ENCODE measurements at places on chromosomes 3 and 15. TPM values are rescaled to one million over a fixed set of nuclear protein-coding genes. Genes with fewer than 3 reads are reported as not detected.
A peak's percentile ranks its signal among the peaks of the same experiment; 100 is the strongest.

RASA2 gene
- 34.4 TPM for total RNA-seq

GRCh38 chr3:140406655-140407054, 271.2 kb upstream of the TRIM42 start:
- no peaks in the 10 kb centered on the region for H3K4me1 ChIP-seq
- no peak overlapping the region for H3K27ac ChIP-seq
- H3K27me3 ChIP-seq: no peaks in the 10 kb centered on the region
- no peak overlapping the region for H3K4me3 ChIP-seq

GRCh38 chr3:65507437-65507836, 531.3 kb downstream of the MAGI1 start:
- H3K4me3 ChIP-seq: no peak overlapping the region
- H3K27me3 ChIP-seq: no peaks in the 10 kb centered on the region
- no peak for DNase-seq
- no peak overlapping the region for H3K27ac ChIP-seq
- H3K4me1 ChIP-seq: no peaks in the 10 kb centered on the region
- H3K36me3 ChIP-seq: peaks cover 1% of the 10 kb centered on the region

DNA sequence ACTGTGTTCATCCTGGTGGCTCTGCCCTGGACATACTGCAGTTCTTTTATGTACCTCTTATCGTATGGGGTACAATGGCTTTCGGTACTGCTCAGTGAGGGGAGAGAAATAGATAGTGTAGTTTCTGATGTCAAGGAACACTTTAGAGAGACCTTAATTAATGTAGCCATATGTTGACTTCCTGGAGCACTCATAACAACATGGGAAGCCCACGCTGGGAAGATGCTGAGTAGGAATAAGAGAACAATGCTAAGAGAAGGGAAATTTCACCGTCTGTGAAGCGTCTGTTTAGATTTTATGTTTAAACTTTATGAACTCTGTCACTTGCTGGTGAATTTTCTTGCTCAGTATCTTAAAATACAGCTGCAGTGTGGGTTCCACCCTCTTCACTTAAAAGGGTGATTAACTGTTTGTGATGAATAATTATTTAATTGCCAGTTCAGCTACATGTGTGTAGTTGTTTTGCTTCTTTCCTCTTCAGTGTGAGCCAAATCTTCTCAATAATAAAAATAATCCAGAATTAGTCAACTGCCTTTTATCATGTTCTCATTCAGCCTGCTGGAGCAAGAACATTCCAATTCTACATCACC, 373.1 kb upstream of the TPRG1 start:
- H3K27me3 ChIP-seq: no peaks in the 10 kb centered on the region
- H3K4me1 ChIP-seq: peaks cover 8% of the 10 kb centered on the region
- no peak overlapping the region for H3K4me3 ChIP-seq
- DNase-seq: no peak

GRCh38 chr3:155663467-155664212, 81.2 kb downstream of the PLCH1 start:
- DNase-seq: no peak
- H3K27ac ChIP-seq: no peak overlapping the region
- H3K4me1 ChIP-seq: no peaks in the 10 kb centered on the region
- H3K36me3 ChIP-seq: no peaks in the 10 kb centered on the region

- peaks cover 11% of the 10 kb centered on the region for H3K27me3 ChIP-seq
- no peak for DNase-seq
- no peak overlapping the region for H3K27ac ChIP-seq
- no peaks in the 10 kb centered on the region for H3K36me3 ChIP-seq
- no peak overlapping the region for H3K4me3 ChIP-seq
- H3K4me1 ChIP-seq: peaks cover 10% of the 10 kb centered on the region
Measured at GRCh38 chr3:113249601-113250000, 38.2 kb downstream of the BOC start.

DNA sequence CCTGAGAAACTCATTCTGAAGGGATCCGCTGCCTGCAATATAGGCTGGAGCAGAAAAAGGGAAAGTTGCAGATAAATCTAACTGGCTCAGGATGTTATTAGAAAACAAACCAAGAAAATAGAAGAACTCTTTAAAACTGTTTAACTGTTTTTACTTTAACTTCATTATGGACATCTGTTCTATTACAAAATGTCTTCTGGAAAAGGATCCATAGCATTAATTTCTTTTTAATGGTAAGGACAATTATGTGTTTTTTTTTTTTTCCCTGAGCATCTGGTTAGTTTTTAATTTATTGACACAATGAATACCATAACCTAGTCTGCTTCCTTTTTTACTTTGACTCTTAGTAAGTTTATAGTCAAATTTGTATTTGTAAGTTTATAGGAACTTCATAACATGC, 239.5 kb downstream of the NAALADL2 start:
- H3K4me3 ChIP-seq: no peak overlapping the region
- no peak overlapping the region for H3K27ac ChIP-seq
- no peaks in the 10 kb centered on the region for H3K27me3 ChIP-seq
- H3K36me3 ChIP-seq: no peaks in the 10 kb centered on the region
- DNase-seq: no peak

INSYN1 gene
- total RNA-seq: not detected

EXD1 gene
- not detected for total RNA-seq

CADM2 gene
- not detected for total RNA-seq

POLQ gene
- total RNA-seq: 17.9 TPM

DNA sequence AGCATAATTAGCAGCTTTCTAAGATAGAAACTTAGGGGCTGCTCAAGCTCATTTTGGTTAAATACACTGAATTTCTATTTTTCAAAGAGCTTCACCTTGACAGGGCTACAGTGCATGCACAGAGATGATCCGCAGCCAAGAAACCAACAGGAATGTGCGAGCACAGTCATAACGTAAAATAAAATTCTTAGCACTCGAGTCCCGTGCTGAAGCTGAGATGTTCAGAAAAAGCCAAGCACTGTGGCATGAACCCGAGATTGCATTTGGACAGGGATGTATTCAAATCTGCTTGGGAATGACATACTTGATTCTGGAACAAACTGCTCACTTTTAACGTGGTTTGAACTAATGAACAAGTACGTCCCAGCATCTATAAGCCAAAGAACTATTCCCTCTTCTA, 340.3 kb downstream of the FOXP1 start:
- H3K27me3 ChIP-seq: no peaks in the 10 kb centered on the region
- DNase-seq: no peak
- H3K36me3 ChIP-seq: no peaks in the 10 kb centered on the region
- no peak overlapping the region for H3K27ac ChIP-seq
- no peak overlapping the region for H3K4me3 ChIP-seq

RASGRP1 gene
- 173 TPM for total RNA-seq

GRCh38 chr3:120909602-120909878, 1.5 kb downstream of the STXBP5L start:
- H3K36me3 ChIP-seq: peaks cover 3% of the 10 kb centered on the region
- H3K4me3 ChIP-seq: peak overlapping the region; percentile 27
- H3K4me1 ChIP-seq: peaks cover 22% of the 10 kb centered on the region
- peaks cover 54% of the 10 kb centered on the region for H3K27me3 ChIP-seq
- DNase-seq: no peak
- H3K27ac ChIP-seq: no peak overlapping the region

ACKR4 gene
- not detected for total RNA-seq

DNA sequence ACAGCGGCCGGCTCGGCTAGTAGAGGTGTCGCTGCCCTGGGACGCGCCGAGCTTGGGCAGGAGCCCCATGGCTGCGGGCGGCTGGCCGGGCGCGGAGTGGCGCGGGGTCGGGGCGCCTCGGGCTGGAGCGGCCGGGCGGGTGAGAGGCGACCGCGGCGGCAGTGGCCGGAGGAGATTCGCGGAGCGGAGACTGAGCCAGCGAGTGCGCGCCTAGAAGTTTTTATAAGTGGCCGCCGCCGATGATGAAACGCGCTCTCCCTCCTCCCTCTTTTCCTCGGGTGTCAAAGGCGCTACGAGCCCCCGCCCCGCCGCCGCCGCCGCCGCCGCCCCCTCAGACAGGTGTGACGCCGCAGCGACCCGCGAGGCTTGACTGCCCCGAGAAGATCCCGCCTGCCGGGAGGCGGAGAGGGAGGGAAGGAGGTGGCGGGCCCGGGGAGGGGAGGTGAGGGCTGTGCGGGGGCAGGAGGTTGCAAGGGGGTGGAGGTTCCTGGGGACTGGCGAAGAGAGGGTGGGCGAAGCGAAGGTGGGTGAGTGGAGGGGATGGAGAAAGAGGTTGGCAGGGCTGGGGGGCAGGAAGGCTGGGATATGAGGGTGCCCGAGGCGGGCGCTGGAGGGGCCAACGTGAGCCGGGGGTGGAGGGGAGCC, at the start of gene SLCO2A1:
Gene SLCO2A1 (minus strand): TSS at position 192 of the 645 bp plus-strand sequence. CDS start 123 bp downstream, at position 69.
- peaks cover 47% of the 10 kb centered on the region for H3K27me3 ChIP-seq
- peak within 1 kb of the TSS; percentile 66 for H3K4me3 ChIP-seq
- DNase-seq: peak; percentile 23
- peaks cover 4% of the 10 kb centered on the region for H3K4me1 ChIP-seq
- H3K36me3 ChIP-seq: no peaks in the 10 kb centered on the region
